Hematopoietic multipotent progenitor cell treated with erythropoietin and hydrocortisone succinate and interleukin-3 and kit ligand, for 4 days (in vitro differentiated cells): ENCODE measurements at places on chromosomes 12 and 14.

- DNase-seq, result peak; percentile 44
Observed at GRCh38 chr12:123223241-123223668, 9.7 kb downstream of the MPHOSPH9 start.

- no peak for DNase-seq
Observed at GRCh38 chr14:99192028-99192621, 79.9 kb downstream of the BCL11B start.

GRCh38 chr12:83573671-83574070, 887.0 kb downstream of the TMTC2 start:
- no peak for DNase-seq

GRCh38 chr14:75967866-75968265, 13.9 kb downstream of the TGFB3 start:
- no peak for DNase-seq

- no peak for DNase-seq
Observed at GRCh38 chr12:1845886-1846285, 25.5 kb downstream of the LRTM2 start.

- DNase-seq, result no peak
Observed at GRCh38 chr12:64170024-64170423, 52.1 kb downstream of the KICS2 start.

DNA sequence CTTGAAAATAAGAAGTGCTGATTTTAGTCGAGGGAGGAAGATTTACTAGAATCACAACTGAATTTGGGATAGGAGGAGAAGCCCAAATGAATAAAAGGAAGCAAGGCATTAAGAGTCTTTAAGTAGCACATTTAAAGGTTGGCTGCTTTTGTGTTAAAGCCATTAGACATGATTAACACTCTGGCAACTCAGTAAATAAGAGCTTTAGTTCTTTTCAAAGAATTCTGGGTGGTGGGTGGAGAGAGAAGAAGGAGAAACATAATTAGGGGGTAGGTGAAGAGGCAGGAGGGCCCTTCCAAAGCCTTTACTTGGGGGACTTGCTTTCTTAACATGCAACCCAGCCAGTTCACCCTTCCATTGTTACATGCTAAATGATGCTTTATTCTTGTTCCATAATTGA, 284.6 kb upstream of the SEL1L start:
- DNase-seq, result no peak

DNA sequence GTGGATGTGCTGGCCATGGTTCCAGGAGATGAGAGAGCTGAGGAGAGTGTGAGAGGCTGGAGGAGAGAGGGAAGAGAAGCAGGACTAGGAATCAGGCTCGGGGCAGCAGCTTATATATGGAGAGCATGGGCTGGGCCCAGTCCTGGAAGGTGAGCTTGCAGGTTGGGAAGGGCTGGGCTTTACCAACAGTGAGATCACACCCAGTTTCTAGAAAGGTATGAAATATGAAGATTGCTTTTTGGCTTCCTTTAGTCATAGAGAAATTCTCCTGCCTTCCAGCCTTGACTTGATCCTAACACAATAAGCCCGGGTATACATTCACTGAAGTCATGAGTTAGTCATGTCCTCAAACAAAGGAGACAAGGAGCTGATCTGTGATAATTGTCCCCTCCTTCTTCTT, at the start of gene KRT6A:
TSS of gene KRT6A (minus strand) at position 86 of the 400 bp plus-strand sequence. CDS start at position 17, 69 bp downstream.
- DNase-seq, result no peak

- DNase-seq, result no peak
Observed at GRCh38 chr14:92552066-92552465, 38.5 kb downstream of the RIN3 start.

- DNase-seq, result peak; percentile 82
Observed at GRCh38 chr12:3885277-3886094, 12.3 kb upstream of the PARP11 start.

DNA sequence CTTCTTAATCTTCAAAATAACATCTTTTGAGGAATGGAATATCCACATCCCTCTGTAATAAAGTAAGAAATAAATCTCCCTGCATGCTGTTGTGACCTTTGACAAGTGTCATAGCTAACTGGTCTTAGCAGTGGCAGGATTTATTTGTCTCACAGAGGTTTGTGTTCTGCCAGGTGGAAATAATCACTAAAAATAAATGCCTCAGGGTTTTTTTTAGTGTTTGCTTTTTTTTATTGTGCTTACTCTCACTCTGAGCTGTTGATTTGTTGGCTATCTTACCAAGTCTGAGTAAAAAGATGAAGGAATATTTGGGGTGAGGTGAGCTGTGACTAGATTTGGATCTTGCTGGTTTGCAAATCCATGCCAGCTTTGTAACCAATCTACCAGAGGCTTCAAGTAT, 285.4 kb downstream of the ALG10B start:
- DNase-seq, result no peak

DNA sequence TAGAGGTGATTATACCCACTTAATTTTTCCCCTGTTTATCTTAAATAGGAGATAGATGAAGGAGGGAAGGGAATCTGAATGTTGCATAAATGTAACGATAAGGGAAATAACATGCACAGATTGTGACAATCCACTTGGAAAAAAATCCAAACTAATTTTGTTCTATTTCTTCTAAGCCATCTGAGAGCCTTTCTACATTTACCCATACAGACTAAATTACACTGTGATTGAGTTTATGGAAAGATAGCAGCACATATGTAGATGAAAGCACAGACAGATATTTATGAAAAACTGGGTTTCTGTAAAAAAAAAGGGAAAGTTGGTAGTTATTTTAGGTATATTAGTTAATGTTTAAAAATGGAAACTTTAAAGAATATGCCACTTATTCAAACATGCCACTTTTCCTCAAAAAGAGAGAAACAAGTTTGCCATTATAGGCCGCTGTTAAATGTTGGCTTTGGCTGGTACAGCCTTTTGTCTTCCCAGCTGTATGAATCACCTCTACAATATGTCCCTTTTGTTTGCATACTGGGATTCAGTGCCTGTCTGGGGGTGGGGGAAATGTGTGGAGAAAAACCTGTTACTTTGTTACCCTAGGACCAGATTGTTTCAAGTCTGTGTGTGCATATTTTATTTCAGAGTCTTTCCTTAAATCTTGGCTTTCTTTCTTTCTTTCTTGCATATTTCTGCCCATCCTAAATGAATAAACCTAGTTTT, 470.2 kb upstream of the LMO3 start:
- no peak for DNase-seq

DNA sequence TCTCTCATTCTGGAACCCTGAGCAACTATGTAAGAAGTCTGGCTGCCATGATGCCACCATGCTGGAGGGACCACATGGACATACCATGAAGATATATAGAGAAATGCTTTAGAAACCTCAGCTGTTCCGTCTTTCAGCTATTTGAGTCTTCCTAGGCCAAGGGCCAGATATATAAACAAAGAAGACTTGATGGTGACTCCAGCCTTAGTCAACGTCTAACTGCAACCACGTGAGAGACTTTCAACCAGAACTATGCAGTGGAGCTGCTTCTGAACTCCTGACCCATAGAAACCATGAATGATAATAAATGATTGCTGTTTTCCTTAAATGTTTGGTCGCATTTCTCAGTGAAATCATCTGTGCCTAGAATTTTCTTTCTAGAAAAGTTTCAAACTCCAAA, 20.0 kb upstream of the KITLG start:
- no peak for DNase-seq

- peak; percentile 35 for DNase-seq
Observed at GRCh38 chr12:32483499-32483898, 84.1 kb downstream of the FGD4 start.

DNA sequence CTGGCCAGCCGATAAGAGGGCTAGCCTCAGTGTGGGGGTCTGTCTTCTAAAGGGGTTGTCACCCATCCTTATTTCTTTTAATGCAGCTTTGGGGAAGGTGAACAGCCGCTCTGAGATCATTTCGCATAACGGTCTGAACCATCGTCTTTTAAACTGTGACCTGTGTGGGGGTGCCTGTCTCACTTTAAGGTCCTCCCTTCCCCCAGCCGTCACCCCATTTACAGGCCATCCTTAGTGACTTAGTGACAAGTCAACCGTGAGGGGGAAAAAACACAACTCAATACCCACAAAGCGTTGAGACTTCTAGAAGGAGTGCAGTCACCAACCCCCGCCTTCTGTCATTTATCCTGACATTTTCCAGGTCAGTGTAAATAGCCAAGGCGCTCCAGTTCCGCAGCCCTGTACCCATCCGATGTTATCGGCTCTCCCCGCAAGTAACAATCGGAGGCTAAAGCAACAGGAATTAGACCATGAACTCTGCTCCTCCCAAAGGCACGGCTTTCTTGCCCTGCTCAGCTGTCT, 505 bp upstream of the DENND5B start:
- peak; percentile 59 for DNase-seq

GRCh38 chr12:102503831-102504230, 23.5 kb upstream of the IGF1 start:
- no peak for DNase-seq

DNA sequence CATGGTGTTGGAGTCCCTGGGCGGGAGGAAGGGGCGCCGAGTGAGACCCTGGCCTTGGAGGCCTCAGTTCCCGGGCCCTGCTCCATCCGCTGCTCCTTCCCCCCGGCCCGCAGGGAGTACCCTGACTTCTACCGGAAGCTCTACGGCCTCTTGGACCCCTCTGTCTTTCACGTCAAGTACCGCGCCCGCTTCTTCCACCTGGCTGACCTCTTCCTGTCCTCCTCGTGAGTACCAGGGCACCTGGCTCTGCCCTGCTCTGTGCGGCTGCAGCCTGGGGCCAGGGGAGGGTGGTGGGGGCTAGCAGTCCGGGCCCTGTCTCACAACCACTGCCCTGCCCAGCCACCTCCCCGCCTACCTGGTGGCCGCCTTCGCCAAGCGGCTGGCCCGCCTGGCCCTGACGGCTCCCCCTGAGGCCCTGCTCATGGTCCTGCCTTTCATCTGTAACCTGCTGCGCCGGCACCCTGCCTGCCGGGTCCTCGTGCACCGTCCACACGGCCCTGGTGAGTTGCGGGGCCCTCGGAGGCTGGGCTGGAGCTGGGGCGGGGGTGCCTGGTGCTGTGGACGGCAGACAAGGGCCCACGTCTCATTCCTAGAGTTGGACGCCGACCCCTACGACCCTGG, 7.0 kb downstream of the NOC4L start:
- DNase-seq, result no peak

DNA sequence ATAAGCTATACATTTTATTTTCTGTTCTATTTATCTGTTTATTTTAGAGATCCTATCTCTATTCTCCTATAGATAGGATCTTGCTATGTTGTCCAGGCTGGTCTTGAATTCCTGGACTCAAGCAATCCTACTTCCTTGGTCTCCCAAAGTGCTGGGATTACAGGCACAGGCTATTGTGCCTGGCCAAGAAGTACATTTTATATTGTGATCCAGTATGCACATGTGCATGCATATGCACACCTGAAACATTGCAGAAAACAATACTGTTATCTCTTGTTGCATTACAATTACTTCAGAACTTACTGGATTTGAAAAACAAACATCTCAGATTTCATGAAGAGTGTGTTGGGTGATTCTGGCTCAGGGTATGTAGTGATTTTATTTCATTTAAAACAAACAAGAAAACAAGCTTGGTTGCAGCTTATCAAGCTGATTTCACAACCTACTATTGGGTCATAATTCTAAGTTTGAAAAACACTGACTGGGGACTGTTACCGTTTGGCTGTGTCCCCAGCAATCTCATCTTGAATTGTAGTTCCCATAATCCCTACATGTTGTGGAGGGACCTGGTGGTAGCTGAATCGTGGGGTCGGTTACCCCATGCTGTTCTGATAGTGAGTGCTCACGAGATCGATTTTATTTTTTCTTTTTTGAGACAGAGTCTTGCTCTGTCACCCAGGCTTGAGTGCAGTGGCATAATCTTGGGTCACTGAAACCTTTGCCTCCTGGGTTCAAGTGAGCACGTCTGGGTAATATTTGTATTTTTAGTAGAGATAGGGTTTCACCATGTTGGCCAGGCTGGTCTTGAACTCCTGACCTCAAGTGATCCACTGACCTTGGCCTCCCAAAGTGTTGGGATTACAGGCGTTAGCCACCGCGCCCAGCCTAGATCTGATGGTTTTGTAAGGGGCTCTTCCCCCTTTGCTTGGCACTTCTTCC, 31.3 kb downstream of the ERC1 start:
- no peak for DNase-seq

DNA sequence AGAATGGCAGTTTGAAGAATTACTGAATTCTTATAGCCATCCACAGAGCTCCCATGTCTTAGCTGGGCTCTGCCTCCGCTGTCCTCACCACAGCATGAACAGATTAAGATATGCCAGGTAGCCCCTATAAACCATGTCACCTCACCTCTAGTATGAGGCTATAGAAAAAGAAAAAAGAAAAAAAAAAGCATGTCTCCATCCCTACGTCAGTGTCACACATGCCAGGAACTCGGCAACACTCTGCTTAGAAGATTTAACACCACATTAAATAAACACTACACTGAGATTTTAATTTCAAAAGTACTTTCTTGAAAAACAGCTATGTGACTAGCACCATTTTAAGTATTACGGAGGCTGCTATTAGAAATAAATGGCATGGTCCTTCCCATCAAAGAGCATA, 149.4 kb downstream of the CAPZA3 start:
- DNase-seq, result no peak

- no peak for DNase-seq
Observed at GRCh38 chr12:104435175-104435574, 21.6 kb upstream of the CHST11 start.

GRCh38 chr12:30201301-30202160, 417.8 kb upstream of the TMTC1 start:
- peak; percentile 1 for DNase-seq

- no peak for DNase-seq
Observed at GRCh38 chr12:65016881-65017650, 104.0 kb downstream of the WIF1 start.

DNA sequence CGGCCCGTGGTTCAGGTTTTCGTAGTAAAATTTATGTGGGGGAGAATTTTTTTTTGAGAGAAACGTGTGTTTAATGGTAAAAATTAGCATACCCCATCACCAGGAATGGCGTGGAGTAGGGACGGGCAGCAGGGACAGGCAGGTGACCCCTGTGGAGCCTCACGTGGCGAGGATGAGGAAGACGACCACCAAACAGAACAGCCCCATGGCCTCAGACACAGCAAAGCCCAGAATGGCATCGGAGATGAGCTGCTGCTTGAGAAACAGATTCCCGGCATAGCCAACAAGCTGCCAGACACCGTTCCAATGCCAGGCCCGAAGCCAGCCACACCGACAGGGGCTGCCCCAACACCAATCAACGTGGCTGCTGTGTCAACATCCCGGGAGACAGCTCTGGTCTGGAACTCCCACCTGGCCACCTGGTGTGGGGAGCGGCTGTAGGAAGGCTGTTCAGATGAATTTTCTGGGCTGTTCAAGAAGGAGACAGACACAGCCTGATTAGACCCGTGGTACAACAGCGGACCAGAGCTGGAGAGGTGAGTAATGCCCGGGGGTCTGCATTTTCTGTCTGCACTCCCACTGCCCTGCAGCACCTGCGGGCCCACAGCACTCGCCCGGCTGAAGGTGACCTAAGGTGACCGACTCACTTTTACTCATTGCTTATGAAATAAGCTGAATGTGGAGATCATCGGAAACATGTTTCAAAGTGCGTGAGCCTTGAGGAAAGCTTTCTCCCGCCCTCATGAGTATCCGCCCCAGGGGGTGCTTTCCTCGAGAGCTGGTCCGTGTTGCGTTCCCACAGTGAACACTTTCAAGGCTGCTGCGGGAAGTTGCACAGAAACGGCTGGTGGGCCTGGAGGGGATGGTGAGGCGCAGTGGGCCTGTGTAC, 10.6 kb downstream of the TMEM121 start:
- DNase-seq, result no peak
